ENCODE measurements at places on chromosomes 11 and 22. TPM values are rescaled to one million over a fixed set of nuclear protein-coding genes. Genes with fewer than 3 reads are reported as not detected.

MS4A3 gene
- not detected for total RNA-seq

MS4A7 gene
- total RNA-seq: not detected

VPREB1 gene
- not detected for total RNA-seq

NAV2 gene
- 0.45 TPM for total RNA-seq

IGLL5 gene
- not detected for total RNA-seq

EHF gene
- total RNA-seq: not detected

RTN4RL2 gene
- 0.20 TPM for total RNA-seq

P2RY6 gene
- not detected for total RNA-seq

C11orf52 gene
- 0.27 TPM for total RNA-seq

KCNE3 gene
- not detected for total RNA-seq

OMP gene
- total RNA-seq: not detected

CATSPERZ gene
- not detected for total RNA-seq

WNT11 gene
- total RNA-seq: not detected

DTX4 gene
- 0.36 TPM for total RNA-seq

FOLH1 gene
- total RNA-seq: not detected

TSGA10IP gene
- not detected for total RNA-seq

TOMT gene
- total RNA-seq: not detected

ASCL3 gene
- total RNA-seq: not detected

FZD4 gene
- 0.02 TPM for total RNA-seq

MUC15 gene
- total RNA-seq: not detected

PPM1F gene
- total RNA-seq: 16.8 TPM

IFITM10 gene
- total RNA-seq: 0.68 TPM

RGL4 gene
- 31.4 TPM for total RNA-seq

BUD13 gene
- total RNA-seq: 34.9 TPM

PES1 gene
- total RNA-seq: 80.8 TPM

SMTNL1 gene
- total RNA-seq: not detected

GPR137 gene
- total RNA-seq: 36.5 TPM

NCR3LG1 gene
- 1.0 TPM for total RNA-seq

POTEH gene
- not detected for total RNA-seq

JAML gene
- 73.7 TPM for total RNA-seq

TSKU gene
- 2.3 TPM for total RNA-seq

KRTAP5-7 gene
- total RNA-seq: 0.25 TPM

LIMK2 gene
- total RNA-seq: 48.5 TPM

TSPAN18 gene
- 24.6 TPM for total RNA-seq

SEC14L6 gene
- total RNA-seq: not detected

FAM111B gene
- 95.6 TPM for total RNA-seq

SLC43A1 gene
- total RNA-seq: 26.3 TPM

ARHGAP8 gene
- 0.52 TPM for total RNA-seq

CENPM gene
- 74.1 TPM for total RNA-seq

AKIP1 gene
- 19.2 TPM for total RNA-seq

CD6 gene
- 337 TPM for total RNA-seq

TMEM86A gene
- 1.1 TPM for total RNA-seq

TOP3B gene
- 47.7 TPM for total RNA-seq

KDM2A gene
- 97.8 TPM for total RNA-seq

IFITM2 gene
- total RNA-seq: 1,497 TPM

OR8G5 gene
- not detected for total RNA-seq

CHEK1 gene
- 94.4 TPM for total RNA-seq

MMP8 gene
- not detected for total RNA-seq

Data from T-helper 2 cell treated with Interferon-gamma antibody and Interleukin-4, amounts not matched to agents 100 ng/mL and 5 ng/mL, for 36 hours (primary cell).